ENCODE measurements at places on chromosomes 3 and 15.

- no peak for DNase-seq
These were observed 125.1 kb downstream of the SUCLG2 start for GRCh38 chr3:67529337-67529736.

GRCh38 chr15:63221346-63221745 is 31.9 kb downstream of the RAB8B start:
- DNase-seq, result peak; percentile 53

DNA sequence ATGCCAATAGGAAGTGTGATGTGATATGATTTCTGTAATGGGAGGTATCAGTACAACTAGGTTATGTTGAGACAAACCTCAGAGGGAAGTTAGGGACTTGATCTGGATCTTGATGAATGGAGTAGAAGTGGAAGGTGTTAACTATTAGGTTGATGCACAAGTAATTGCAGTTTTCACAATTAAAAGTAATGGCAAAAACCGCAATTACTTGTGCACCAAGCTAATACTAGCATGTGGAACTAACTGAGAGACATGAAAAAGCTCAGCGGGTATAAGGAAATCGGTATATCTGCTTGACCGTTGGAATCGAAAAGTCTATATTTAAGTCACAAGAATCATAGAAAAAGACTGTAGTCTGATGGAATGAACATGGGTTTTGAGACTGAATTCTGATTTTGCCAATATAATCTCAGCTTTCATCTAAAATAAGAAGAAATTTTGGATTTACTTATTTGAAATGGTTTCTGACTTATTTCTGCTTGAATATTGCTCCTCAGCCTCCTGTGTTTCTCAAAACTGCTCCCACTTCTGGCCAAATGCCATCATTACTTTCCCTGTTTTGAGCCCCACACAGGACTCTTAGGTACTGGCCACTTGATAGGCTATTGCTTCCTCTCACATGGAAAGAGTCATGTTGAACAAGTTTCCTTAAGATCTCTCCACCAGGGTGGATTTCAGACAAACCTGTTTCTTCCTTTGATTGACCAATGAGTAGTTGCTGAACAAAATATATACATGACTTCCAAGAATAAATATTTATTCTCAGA is 271.5 kb upstream of the COL8A1 start:
- DNase-seq, result no peak

DNA sequence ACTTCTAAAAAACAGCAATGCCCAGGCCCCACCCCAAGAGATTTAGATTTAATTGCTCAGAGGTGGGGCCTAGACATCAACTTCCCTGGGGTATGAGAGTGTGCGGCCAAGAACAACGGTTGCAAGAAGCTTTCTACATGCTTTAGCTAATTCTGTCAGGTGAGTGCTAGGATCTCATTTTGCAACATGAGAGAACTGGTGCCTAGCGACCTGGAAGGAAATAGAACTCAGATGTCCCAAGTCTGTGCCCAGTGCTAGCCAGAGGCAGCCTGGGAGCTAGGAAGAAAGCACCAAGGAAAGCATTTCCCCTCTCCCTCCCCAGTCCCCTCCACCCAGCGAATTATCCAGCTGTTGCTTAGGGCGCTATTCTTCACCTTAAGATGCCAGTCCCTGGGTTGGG is 22.9 kb upstream of the HRH1 start:
- no peak for DNase-seq

DNA sequence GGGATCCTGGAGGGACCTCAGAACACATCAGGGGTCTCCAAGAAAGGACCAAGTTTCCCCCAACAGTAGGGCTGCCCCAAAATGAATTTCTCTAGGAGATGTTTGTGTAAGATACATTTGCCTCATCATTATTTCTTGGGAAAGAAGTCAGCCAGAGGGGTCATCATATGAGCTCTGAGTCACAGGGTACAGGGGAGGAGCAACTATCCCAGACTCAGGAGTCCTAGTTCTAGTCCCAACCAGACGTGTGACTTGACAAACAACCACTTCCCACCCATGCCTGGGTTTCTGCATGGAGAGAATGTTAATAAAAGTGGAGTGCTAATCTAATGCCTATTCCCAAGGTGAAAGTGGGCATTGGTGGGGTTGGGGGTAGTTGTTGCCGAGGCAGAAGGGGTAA is 144.1 kb downstream of the ALDH1A2 start:
- no peak for DNase-seq

GRCh38 chr3:136802481-136802996 is 16.4 kb upstream of the SLC35G2 start:
- DNase-seq, result no peak

- DNase-seq, result no peak
These were observed 27.8 kb upstream of the AP4E1 start for GRCh38 chr15:50880651-50881114.

GRCh38 chr3:134460965-134461364 is 24.8 kb downstream of the ANAPC13 start:
- DNase-seq, result no peak

GRCh38 chr3:76107935-76108570 is 322.7 kb upstream of the ZNF717 start:
- no peak for DNase-seq

- DNase-seq, result no peak
These were observed 11.0 kb downstream of the TRAT1 start for GRCh38 chr3:108833611-108834010.

- no peak for DNase-seq
These were observed 27.3 kb upstream of the ST3GAL6 start for GRCh38 chr3:98735761-98736269.

DNA sequence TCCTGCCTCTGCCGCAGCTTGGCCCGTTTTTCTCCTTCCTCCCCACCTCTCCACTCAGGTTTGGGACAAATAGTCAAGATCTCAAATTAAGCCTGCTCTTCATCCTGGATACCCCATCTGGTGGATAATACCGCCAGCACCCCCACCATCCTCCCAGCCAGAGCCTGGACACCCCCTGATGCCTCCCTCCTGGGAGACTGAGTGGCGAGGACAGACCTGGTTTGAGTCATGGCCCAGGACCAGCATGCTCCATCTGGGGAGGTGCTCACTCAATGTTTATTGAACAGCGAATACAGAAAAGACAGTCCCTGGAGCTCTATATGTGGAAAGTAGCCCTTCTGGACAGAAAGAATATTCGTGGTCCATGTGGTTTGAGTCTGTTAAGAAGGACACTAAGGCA is 23.3 kb downstream of the CTSH start:
- DNase-seq, result no peak

DNA sequence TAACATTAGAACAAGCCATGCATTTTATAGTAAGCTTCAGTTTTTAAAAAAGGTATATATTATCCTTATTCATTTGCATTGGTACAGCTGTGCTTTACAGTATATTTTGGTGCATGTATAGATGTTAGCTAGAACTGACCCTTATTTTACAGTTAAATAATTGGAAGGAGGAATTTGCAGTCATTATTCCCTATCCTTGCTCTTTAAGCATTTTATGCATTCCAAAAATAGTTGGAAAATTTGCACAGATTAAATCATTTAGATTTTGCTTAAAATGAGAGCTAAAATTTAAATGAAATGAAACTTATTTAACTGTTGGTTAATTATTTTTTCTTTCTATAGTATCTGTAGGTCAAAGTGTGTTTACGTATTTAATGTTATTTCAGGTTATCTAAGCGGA is 667.1 kb downstream of the NAALADL2 start:
- DNase-seq, result no peak

DNA sequence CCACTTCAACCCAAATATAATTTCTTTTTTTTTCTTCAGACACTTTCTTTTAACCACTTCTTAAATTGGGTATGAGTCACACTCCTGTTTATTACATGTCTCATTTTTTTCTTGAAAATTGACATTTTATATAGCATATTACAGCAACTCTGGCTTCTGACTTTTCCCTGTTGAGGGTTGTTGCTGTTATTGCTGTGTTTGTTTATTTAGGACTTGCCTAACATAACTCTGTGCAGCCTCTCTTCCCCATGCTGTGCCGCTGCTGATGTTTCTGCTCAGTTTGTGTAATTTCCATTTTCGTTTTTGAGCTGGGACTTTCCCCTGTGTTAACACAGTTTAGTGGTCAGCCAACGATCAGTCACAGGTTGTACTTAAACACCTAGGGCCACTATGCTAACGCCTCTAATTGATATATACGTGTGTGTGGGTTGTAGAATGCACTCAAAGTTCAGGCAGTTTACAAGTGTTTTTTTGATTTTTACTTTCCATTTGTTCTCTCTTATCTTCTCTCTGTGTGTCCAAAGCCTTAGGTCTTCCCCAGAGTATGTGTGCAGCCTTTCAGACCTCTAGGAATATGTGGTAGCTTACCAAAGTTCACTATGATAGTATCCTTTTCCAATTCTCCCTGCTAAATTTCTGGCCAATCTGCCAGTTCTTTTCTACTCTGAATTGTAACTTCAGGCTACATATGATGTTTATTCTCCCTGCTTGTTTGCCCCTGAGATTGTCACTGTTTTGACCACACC is 337.2 kb downstream of the ZBTB20 start:
- DNase-seq, result no peak

- DNase-seq, result no peak
These were observed 204.7 kb downstream of the SV2B start for GRCh38 chr15:91304786-91305185.

DNA sequence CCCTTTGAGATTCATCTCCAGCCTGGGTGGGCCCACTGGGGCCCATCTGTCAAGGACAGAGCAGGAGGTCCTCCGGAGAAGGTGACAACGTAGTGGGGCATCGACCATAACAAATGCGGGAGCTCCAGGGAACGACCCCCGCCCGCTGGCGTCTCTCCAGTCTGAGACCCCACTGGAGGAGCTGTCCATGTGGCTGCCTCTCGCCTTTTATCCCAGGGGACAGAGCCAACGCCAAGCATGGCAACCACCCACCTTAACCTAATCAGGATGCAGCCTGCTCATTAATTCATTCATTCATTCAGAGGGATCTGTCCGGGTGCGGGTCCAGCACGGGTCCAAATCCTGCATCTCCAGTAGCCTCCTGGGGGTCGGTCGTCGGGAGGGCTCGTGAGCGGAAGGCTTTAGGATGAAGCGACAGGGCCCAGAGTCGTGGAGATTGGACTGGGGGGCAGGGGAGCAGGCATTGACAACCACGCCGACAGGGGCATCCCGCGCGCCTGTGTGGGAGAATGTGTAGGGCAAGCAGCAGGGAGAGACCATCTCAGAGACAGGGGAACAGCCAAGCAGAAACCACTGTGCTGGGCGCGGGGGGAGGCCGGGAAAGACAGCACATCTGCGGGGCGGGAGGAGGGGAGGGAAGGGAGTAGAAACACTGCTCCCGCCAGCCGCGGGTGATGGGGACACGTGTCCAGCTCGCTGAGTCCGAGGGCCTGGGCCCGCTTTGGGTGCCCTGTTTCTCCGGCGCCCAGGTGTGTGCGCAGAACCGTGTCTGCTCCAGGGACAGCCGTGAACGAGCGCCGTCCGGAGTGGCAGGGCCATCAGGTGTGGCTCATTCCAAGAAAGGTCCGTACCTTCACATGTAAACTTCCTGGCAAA is 1.9 kb downstream of the PIGZ start:
- no peak for DNase-seq

DNA sequence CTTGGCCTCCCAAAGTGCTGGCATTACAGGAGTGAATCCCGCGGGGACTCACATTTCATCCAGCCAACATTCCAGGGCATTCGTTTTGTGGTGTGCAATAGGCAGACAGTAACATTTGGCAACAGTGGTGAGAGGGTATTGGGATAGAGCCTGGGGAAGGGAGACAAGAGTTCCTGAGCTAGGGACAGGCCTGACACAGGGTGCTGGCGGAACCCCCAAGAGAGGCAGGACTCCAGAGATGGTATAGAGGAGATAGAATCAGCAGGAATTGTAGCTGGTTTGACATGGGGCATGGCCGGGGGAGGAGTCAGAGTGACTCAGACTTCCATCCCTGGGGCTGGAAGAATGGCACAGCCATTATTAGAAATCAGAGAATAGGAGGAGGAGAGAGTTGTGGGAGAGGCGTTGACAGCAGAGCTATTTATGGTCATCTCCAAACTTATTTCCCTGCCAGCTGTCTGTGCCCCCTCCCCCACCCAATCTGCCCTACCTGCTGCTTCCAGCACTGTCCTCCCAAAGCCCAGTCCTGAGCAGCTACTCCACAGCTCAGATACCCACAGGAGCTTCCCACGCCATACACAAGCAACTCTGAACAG is 4.4 kb upstream of the IDH2 start:
- DNase-seq, result peak; percentile 73

GRCh38 chr3:63847718-63848450 is 15.7 kb downstream of the THOC7 start:
- DNase-seq, result no peak

DNA sequence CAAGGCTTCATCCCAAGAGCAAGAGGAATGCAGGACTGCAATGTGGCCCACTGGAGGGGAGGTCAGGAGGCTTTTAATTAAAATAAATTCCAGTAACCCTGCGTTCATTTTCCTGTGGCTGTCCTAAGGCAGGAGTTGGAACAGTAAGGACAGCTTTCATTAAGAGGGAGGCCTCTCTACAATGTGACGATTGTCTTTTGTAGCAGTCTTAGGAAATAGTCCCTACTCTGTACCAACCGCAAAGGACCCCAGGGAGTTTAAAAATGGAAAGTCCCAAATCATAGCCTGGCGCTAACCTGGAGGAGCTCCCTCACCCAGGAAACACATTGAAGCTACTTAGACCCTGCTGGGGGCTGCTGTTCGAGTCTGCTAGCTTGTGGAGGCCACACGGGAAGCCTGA is 62.8 kb downstream of the SYNM start:
- DNase-seq, result no peak

GRCh38 chr15:95141486-95141885 is 910.1 kb downstream of the MCTP2 start:
- DNase-seq, result no peak

DNA sequence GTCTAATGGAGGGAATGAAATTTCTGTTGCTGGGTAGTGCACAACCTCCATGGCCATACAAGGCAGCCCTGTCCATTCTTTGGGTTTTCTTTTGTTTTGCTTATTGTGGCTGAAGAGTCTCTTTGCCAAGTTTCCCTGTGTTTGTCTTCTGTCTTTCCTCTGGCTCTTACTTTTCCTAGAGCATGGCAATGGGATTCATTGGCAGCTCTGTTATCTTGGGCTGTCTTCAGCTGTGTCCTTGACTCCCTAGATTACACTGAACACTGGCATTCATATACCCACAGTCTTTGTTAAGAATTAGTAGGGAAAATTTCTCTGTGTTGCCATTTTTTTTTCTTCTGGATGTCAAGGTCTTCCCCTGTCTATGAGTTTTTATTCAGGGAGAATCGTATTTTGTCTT is 16.1 kb upstream of the DCBLD2 start:
- no peak for DNase-seq

GRCh38 chr3:50600141-50600753 is 11.3 kb downstream of the CISH start:
- no peak for DNase-seq

Data from right cardiac atrium (tissue), 5 donors.